M059J (cell line): ENCODE measurements at places on chromosomes 12 and 14. TPM values are rescaled to one million over a fixed set of nuclear protein-coding genes. Genes with fewer than 3 reads are reported as not detected.

- no peak for DNase-seq
These were observed 557.0 kb downstream of the FLRT2 start for GRCh38 chr14:86086962-86087361.

DNA sequence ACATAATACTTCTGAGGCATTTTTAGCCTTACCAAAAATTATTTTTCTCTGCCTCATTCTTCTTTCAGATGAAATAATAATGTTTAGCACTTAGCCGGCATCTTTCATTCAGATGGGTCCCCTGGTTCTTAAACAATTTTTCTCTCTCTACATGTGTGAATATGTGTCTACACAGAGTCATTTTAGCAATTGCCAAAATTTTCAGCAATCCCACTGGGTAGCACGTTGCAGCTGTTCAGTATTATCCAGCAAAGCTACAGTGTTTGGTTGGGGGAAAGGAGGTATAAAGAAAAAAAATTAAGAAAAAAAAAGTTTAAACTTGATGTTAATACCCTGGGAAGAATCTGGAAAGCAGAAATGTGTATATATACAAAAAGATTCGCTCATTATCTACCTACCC, 160.5 kb upstream of the TRHDE start:
- no peak for DNase-seq

DNA sequence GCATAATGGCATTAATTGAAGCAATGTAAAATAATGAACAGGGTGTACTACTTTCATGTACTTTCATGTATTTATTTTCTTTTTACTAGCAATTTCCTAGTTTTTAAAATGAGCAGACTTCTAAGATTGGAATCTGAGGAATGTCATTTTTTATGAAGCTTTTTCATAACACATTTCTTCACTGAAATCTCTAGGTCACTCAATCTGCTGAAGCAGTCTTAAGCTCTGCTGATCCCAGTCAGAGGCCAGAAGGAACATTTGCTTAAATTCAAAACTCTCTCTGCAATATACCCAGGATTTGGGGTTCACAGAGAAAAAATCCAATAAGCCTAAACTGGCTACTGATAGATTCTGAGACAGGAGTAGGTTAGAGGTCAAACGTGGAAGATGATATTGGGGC, 73.6 kb upstream of the CNTN1 start:
- no peak for DNase-seq

- DNase-seq: no peak
These were observed 20.5 kb downstream of the RNF10 start for GRCh38 chr12:120554678-120555077.

DNA sequence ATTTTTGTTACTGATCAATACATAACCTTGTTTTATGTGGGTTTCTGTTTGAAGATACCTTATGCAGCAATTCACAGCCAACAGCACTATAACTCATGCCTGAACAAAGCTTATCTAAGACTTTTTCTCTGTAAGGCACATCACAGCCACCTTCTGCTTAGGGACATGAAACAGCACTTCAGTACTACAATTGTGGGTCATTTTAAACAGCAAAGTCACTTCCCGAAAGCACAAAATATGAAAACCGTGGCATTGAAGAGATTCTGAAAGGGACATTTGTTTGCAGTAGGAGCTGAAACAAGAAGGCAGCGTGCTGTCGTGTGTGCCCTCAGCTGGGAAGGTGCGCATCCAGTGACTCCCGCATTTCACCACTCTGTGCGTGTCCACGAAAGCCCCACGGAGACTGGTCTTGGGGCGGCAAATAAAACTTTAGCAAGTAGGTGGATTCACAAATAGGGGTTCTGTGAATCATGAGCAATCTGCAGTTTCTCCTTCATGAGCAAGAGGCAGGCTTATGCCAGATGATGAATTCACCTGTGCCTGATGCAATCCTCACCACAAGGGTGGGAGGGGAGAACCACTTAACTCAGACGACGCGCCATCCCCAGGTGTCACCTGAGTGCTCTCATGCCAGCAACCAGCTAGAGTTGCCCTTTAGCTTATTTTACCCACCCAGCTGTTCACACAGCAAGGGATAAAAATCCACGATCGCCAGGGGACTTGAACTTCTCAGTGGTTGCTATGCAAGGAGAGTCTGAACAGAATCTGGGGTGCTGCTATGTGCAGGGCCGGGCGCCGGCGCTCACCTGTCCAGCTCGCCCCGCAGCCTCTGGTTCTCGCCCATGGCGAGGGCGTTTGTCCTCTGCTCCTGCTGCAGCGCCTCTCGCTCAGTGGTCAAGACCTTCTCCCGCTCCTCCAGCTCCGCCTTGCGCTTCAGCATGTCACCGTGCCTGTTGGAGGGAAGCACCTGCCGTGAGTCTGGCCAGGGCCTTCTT, 54.9 kb upstream of the GPR68 start:
- DNase-seq: no peak

GRCh38 chr12:40015345-40015744, 90.5 kb downstream of the SLC2A13 start:
- peak; percentile 18 for DNase-seq

DNA sequence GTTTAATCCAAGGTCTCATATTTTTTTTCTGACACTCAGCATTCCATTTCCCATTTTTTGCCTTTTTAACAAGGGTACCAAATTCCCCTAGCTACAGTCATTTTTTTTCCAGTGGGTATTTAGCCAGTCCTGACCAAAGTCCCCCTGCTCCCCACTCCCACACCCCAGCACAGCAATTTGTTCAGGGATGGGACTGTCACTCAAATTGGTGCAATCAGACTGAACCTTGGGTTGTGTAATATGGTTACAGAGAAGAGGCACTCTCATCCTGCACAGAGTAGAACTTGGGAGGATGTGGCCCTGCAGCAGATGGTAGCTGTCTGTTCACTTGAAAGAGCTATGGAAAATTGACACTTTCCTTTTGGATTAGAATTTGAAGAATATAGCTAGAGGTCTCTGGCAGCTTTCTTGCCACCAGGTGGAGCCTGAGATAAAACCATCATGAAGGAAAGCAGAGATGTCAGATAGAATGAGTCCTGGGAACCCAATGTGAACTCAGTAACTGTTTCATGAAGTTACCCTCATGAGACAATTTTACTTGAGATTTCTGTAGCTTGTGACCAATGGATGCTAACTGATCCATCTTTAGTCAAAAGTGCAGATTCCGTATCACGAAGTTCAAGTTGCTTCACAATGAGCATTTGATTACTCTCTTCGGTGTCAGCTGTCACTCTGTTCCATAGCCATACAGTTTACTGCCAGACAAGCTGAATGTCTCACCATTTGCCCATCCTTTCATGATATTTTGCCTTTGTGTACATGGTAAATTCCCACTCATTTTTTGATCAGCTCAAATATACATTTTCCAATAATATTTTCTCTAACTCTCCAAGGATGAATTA, 394.0 kb upstream of the SYT1 start:
- DNase-seq: peak; percentile 60

GRCh38 chr14:56490379-56490778, 89.2 kb upstream of the TMEM260 start:
- DNase-seq: peak; percentile 37

DNA sequence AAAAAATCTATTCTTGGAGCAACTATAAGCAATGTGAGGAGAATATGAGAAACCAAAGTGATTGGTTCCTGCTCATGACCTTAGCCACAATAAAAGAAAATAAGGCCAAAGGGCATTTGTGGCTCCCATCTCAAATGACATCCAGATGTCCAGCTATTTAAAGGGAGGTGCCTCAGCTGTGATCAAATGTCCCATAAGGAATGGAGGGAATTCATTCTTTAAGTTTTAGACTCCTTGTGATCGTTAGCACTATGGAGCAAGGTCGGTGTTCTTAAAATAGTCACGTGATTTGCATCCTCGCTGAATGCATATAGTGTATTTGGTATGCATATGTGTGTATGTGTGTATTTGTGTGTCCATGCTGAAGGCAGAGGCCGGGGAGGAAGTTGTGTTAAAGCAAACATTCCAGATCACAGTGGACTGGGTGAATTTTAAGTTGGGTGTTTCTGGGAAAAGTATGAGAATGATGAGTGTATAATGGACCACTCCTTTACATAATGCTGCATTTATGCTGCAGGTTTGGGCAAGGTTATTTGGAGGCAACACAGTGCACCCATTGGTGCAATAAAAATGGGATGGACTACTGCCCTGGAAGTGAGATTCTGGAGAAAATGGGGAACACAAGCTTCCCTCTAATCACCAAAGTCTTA, 5.6 kb upstream of the E2F7 start:
- DNase-seq: no peak

DNA sequence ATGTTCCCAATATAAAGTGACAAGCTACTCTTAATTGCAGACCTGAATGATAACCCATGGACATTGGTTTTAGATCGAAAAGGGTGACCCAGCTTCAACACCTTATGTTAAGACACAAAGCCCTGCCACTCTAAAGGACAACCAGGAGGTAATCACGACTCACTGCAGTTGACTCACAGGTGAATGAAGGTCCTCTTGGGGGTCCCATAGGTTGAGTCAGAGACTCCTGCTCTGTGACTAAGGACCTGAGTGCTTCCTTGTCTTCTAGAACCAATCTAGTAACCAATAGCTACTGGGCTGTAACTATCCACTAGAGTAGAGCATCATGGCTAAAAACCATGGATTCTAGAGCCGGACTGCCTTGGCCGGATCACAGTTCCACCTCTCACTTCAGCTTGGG, 73.8 kb downstream of the KCNK10 start:
- no peak for DNase-seq

- DNase-seq: no peak
These were observed 23.8 kb downstream of the TMTC1 start for GRCh38 chr12:29759950-29760349.

GRCh38 chr12:107145397-107145796, 52.0 kb upstream of the CRY1 start:
- DNase-seq: peak; percentile 81

- peak; percentile 54 for DNase-seq
These were observed 229.4 kb downstream of the CHST11 start for GRCh38 chr12:104686196-104686595.

DNA sequence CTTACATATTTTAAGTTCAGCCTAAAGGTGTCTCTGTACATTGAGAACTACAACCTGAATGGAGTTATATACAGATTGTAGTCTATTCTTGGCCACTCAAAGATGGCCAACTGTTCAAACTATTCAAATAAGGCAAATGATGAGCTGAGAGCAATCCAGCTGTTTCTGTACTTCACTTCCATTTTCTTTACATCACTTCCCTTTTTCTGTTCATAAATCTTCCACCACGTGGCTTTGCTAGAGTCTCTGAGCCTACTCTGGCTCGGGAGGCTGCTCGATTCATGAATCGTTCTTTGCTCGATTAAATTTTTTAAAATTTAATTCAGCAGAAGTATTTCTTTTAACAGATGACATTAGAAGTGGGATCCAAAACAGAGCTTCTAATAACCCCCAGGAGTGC, 879.7 kb downstream of the GALC start:
- no peak for DNase-seq

- DNase-seq: no peak
These were observed 67.6 kb upstream of the GRIN2B start for GRCh38 chr12:14048941-14049545.

DNA sequence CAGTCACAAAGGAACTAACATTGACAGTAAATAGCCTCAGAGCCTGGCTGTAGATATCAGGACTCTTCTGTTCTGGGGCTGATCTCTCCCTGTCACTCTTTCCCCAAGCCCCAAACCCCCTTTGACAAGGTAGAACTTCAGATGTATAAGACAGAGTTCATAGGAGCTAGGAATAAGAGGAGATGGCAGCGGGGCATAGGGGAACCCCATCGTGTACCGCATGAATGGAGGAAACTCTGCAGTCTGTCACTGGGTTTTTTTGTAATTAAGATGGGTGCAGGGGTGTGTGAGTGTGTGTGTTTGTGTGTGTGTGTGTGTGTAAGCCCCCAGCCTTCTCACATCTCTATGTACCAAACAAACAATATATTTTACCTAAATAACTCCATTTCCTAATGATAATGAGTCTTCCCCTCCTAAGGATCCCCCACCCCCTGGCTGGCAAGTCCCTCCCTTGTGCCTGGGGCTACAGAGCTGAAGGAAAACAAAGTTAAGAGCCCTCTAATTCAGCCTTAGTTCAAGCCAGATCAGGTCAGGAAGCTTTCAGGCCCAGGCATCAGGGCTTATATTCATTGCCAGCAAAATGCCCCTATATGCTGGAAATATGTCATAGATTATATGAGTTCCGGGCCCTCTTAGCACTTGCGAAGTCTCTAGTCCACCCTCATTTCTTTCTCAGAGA, 9.1 kb upstream of the HOXC4 start:
- DNase-seq: no peak

GRCh38 chr12:101231636-101232035, 21.6 kb upstream of the SLC5A8 start:
- peak; percentile 39 for DNase-seq

- no peak for DNase-seq
These were observed 243.0 kb upstream of the ATP2B1 start for GRCh38 chr12:89951694-89952060.

GRCh38 chr14:80865565-80865964, 76.0 kb downstream of the CEP128 start:
- no peak for DNase-seq

- peak; percentile 67 for DNase-seq
These were observed 6.0 kb upstream of the GTSF1 start for GRCh38 chr12:54479421-54479820.

DNA sequence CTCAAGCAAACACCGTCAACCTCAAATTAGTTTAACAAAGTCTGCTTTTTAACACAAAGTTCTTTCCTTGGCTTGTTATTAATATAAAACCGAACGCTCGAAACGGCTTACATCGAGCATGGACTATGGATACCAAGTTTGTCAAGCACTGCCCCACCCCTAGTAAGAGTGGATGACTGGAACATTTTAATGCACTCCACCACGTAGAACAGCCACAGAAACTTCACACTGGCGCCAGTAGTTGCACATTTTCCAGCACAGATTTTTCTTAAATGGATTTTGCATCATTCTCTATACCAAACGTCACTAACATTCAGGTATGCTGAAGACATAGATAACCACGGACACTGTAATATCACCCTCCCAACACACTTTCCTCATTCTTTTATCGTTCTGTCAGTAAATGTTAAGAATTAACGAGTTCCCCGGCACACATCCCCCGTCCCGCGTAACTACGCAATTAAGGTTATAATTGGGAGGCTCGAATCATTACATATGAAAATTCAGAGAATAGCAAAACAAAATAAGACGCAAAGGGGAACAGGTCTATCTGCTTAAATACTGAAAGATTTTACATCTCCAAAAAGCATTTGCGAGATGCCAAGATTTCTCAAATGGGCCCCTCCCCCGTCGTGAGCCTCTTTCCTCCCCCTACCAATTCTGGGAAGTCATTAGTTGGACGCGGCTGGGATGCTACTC, 990 bp downstream of the FERMT2 start:
- DNase-seq: peak; percentile 71

- no peak for DNase-seq
These were observed 1.1 kb upstream of the GLT1D1 start for GRCh38 chr12:128852026-128852698.

- DNase-seq: no peak
These were observed 7.8 kb downstream of the P2RX4 start for GRCh38 chr12:121217761-121218160.

The LRTM2 gene
- total RNA-seq: 0.07 TPM in 1 of 2 replicates, not detected in the other

The NEMP1 gene
- 18.1 and 30.3 TPM in 2 replicates for total RNA-seq

The ZNF410 gene
- total RNA-seq: 85.0 and 110 TPM in 2 replicates

The VPS29 gene
- 117 and 146 TPM in 2 replicates for total RNA-seq

The AGAP2 gene
- total RNA-seq: 0.07 TPM in 1 of 2 replicates, not detected in the other

The ERH gene
- 144 and 203 TPM in 2 replicates for total RNA-seq

The PAWR gene
- total RNA-seq: 20.7 and 46.3 TPM in 2 replicates

The CCDC184 gene
- total RNA-seq: 0.12 TPM in 1 of 2 replicates, not detected in the other

The ETFBKMT gene
- 1.3 TPM in 2 replicates for total RNA-seq

The MANSC4 gene
- not detected in 2 replicates for total RNA-seq

The ANO4 gene
- total RNA-seq: 0.07 and 0.69 TPM in 2 replicates

The PPP1R1A gene
- not detected in 2 replicates for total RNA-seq

The SIX6 gene
- total RNA-seq: not detected in 2 replicates

The GYS2 gene
- not detected in 2 replicates for total RNA-seq

The KRT74 gene
- total RNA-seq: not detected in 2 replicates

The GALNT9 gene
- not detected in 2 replicates for total RNA-seq

The TMEM52B gene
- total RNA-seq: 0.37 and 1.2 TPM in 2 replicates

The KLRC4 gene
- not detected in 2 replicates for total RNA-seq
